ENCODE measurements at places on chromosomes 6 and 20. TPM values are rescaled to one million over a fixed set of nuclear protein-coding genes. Genes with fewer than 3 reads are reported as not detected.

DNA sequence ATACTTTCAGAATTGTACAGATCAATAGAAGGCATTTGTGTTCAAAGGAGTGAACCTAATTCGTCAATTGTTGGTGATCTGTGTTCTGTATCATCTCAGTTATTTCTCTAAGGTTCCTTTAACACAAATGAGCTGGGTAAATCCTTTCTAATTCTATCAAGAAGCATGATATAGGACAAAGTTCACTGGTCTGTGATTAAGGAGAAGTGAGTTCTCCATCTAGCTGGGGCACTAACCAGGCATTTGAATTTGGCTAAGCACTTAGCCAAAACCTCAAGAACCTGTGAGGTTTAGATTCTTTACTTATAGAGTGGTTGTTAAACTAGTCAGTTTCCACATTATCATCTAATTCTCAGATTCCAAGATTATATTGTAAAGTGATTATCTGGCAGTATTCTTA is 50.3 kb downstream of the DOP1A start:
- no peak for DNase-seq

GRCh38 chr6:136592930-136593673 is 42.9 kb upstream of the MAP7 start:
- no peak for DNase-seq

DNA sequence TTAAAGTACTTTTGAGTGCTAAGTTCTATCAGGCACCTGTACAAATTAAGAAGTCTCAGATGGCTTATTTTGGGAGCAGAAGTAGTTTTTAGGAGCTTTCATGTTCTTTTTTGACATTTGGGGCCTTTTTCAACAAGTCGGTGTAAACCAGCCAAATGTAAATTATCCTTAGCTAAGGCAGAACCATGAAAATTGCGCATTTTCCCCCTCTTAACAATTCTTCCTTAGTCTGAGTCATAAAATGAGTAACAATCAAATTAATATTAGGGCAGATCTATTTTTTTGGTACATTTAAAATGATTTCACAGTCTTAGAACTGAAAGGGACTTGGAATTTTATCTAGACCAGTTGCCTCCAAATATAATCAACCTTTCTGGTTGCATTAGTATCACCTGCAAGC is 87.2 kb downstream of the ANKS1A start:
- DNase-seq = no peak

ELOVL4 gene
- total RNA-seq = 1.5 TPM

C20orf202 gene
- total RNA-seq = not detected

KIF6 gene
- 1.8 TPM for total RNA-seq

- DNase-seq = no peak
Observed at GRCh38 chr20:51491393-51491792, 51.1 kb downstream of the NFATC2 start.

- DNase-seq = no peak
Observed at GRCh38 chr6:160454303-160454702, 106.1 kb downstream of the SLC22A3 start.

DNA sequence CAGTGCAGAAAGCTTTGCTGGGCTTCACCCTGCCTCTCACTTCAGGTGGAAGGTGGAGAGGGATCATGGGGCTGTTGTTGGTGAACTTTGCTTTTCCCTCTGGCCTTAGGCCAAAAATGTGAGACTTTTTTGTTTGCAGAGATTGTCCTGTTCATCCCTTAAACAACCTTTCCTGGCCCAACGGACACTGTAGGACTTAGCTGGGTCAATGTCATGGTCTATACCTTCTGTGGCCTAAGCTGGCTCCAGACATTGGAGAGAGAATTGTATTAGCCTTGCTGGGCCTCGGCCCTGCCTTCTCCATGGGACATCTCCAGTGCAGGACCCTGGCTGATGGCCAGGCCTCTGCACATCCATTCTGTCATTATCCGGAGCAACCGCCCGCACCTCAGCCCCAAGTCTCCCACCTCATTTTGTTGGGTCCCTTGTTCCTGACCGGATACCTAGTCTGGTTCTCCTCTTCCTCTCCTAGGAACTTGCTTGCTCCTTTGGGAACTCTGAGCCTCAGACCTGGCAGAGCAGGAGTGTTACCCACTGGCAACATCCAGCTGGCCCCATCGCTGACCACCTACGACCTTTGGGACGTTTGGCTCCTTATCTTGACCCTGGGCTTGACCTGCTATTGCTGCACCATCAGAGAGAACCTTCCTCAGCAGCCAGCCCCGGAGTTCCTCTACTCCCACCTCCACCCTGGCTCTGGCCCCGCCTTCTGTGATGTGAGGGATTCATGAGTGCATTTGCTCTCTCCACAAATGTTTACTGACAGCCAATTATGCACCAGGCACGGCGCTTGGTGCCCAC is 128.2 kb downstream of the BANF2 start:
- no peak for DNase-seq

DNA sequence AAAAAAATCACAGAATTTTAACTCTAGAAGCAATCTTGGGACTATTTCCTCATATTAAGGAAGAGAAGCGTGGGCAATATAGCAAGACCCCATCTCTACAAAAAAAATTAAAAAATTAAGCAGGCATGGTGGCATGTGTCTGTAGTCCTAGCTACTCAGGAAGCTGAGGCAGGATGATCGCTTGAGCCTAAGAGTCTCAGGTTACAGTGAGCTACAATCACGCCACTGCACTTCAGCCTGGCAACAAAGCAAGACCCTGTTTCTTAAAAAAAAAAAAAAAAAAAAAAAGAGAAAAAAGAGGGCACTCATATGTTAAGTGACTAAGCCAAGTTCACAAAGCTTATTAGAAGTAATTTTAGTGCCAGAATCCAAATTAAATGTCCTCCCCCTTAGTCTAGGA is 100.8 kb downstream of the SESN1 start:
- DNase-seq = no peak

DNA sequence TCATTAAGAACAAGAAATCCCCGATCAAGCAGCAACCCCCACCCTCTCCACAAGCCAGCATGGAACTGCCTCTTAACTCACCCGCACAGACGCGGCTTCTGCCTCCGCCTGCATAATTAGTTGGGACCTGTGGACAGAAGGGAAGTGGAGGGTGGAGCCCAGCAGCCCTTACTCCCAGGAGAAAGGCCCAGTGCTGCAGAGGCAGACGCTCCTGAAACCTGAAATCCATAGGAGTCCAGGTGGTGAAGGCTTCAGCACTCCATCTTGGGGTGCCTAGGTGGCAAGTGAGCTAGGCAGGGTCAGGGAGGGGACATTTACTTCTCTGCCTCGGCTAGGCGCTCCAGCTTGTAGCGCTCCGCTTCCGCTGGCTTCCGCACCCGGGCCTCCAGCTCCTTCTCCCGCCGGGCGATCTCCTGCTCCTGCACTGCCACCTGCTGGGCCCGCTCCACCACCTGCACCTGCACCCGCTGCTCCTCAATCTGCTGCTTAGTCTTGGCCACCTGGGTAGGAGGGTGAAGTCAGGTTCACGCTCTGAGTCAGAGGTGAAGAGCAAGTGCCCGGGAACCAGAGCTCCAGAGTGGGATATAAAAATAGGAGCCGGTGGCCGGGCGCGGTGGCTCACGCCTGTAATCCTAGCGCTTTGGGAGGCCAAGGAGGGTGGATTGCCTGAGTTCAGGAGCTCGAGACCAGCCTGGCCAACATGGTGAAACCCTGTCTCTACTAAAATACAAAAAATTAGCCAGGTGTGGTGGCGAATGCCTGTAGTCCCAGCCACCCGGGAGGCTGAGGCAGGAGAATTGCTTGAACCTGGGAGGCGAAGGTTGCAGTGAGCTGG is 10.7 kb downstream of the TUBB start:
- DNase-seq = peak; percentile 59

- no peak for DNase-seq
Observed at GRCh38 chr20:51354769-51355319, 187.7 kb downstream of the NFATC2 start.

DNA sequence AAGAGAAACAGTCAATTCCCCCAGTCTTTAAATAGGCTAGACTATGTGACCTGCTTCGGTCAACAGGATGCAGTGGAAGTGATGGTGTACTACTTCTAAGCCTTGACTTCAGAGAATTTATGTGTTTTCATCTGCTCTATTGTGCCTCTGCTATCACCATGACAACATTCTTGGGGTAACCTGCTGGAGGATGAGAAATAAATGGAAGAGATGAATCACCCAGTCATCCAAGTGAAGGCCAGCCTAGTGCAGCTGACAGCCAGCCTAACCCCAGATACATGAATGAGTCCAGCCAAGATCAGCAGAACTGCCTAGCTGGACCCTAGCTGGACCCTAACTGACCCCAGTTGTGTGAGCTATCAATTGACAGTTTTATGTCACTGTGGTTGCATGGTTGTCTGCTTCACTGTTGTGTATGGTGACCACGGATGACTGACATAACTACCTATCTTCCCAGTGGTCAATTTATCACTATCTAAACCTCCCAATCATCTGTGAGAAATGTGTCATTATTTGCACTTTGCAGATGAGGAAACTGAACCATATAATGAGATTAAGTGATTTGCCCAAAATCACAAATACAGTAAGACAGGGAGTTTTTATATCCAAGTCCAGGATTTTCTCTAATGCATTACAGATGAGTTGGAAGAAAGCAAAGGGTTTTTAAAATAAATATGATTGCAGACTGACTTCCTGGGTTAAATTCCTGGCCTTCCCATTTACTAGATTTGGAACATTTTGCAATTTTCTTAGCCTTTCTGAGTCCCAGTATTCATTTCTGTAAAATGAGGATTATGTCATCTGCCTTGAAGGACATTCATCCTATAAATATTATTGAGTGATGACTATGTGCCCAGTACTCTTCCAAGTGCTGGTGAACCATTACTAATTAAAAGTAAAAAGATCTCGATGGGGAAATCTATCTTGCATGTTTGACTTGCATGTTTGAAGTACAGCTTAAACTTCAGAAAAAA is 136.4 kb upstream of the PLCB4 start:
- peak; percentile 30 for DNase-seq

GHRH gene
- not detected for total RNA-seq

GRCh38 chr6:109471105-109471810 is 11.8 kb downstream of the ZBTB24 start:
- no peak for DNase-seq

- DNase-seq = no peak
Observed at GRCh38 chr6:45156075-45156474, 172.1 kb upstream of the RUNX2 start.

DNA sequence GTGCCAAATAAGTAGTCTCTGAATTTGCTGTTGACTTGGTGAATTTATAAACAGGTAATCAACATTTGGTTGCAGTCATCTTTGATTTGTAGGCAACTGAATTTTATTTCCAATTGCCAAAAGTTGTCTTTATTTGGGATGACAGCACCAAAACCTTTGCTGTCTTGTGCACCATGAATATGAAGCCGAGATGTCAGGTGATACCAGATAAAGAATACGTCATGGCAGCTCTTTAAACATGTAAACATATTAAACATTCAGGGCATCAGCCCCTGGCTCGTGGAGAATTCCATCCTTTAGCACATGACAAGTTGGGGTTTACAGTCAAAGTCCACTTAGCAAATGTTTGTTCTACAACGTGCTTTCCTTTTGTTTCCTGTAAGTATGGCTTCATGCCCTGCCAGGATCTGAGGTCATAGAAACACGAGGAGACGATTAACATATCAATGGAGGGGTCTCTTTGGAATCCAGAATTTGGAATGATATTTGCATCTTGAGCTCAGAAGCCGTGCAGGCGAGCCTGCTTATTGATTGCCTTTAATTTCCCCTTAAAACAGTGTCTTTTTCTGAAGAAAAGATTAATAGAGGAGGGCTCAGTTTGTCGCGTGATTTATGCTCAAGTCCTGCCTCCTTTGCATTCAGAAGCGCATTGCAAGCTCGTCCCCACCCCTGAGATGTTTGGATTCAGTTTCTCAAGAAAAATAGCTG is 170.2 kb upstream of the ZNF217 start:
- no peak for DNase-seq

DNA sequence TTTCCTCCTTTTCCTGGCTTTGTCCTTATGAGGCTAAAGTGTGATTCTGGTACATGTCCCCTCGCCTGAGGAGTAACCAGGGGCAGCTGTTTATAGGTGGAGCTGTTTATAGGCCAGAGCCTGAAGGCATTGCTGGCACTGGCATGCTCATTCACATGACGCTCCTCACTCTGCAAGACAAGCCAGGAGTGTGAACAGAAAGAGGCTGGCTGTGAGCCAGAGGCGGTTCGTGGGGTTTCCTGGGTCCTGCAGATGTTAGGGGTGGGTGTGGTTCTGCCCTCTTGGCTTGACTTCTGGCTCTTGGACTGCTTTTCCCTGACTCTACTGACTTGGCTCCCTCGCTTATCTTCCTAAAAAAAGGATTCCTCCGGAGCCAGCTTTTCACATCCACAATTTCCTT is 12.8 kb upstream of the MDFI start:
- DNase-seq = no peak

DNA sequence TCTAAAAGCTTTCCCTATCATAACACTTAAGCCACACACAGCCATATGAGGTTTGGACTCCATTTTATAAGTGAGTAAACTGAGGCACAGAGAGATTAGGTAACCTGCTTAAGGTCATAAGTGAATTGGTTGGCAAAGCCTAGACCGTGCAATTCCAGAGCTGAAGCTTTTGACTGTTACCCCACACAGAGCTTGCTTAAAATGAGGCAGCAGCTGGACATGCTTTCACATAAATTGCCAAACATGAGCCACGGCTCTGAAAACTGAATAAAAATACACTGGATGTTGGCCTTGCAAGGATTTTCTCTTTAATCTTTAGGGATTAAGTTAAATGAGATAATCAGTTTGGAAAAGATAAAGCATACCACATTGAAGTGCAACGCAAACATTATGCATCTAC is 2.5 kb downstream of the RIPOR2 start:
- no peak for DNase-seq

HCRTR2 gene
- not detected for total RNA-seq

DNA sequence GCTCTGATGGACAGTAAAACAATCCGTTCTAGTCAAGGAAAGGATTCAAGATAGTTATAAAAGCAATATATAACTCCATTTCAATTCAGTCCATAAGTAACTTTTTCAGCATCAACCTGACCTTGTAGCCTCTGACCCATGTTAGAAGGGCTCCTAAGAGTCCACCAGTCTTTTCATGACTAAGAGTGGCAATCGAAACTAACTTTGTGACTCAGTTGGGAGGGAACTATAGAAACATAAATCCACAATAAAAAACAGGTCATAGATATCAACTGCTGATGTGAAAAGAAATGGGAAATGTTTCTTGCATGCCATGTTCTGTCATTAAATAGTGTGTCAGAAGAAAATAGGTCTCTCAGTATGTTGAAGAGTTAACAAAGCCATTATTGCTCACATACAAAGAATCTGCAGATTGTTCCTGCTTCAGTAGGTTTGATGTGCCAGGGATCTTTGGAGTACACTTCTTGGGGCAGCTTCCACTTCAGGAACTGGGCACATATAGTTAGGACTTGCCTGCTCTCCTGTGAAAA is 16.2 kb upstream of the RBL1 start:
- no peak for DNase-seq

HLA-DRA gene
- 263 TPM for total RNA-seq

- no peak for DNase-seq
Observed at GRCh38 chr6:126628125-126628524, 288.2 kb downstream of the CENPW start.

All from uterus (tissue), 4 donors.